ENCODE measurements at places on chromosomes 6 and 20.
A peak's percentile ranks its signal among the peaks of the same experiment; 100 is the strongest.

GRCh38 chr6:75206576-75207342 lies 906 bp upstream of the COL12A1 start:
- DNase-seq: no peak

GRCh38 chr6:156167625-156168071 lies 609.5 kb upstream of the ARID1B start:
- peak; percentile 4 for DNase-seq

DNA sequence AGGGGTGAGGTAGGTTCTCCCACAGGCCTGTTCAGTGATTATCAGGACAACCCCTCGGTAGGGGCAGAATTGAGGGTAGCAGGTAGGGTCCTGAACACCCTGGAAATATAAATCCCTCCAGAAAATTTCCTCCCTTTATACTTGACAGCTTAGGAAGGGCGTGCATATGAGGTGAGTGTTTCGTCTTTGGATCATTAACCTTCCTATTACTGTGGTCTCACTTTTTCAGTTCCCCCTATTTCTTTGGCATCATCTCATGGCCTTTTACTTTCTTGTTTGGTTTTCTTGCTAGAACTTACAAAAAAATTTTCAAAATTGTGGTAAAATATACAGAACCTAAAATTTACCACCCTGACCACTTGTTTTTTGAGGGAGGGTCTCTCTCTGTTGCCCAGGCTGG lies 18.7 kb upstream of the EPB41L1 start:
- no peak for DNase-seq

- DNase-seq: no peak
These were observed 13.6 kb upstream of the CALHM6 start for GRCh38 chr6:116447496-116448011.

- DNase-seq: no peak
These were observed 6.9 kb upstream of the ZBTB12 start for GRCh38 chr6:31908791-31909190.

DNA sequence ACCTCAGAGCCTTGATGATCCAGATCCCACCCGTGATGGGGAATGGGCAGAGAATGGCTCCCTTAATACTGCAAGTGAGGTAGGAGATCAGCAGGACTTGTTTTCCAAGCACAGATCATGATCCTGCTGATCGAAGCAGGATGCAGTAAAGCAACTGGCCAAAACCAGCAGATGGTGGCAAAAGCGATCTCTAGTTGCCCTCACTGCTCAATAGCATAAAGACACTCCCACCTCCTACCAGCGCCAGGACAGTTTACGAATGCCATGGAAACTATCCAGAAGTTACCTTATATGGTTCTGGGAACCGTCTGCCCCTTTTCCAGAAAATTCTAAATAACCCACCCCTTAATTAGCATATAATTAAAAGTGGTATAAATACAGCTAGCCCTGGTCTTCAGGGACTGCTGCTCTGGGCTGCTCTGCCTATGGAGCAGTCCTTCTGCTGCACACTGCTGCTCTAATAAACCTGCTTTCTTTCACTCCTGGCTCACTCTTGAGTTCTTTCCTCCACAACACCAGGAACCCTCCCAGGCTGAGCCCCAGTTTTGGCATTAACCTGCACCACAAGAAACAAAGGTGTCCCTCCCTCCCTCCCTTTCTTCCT lies 415.8 kb downstream of the PREX1 start:
- DNase-seq: no peak

DNA sequence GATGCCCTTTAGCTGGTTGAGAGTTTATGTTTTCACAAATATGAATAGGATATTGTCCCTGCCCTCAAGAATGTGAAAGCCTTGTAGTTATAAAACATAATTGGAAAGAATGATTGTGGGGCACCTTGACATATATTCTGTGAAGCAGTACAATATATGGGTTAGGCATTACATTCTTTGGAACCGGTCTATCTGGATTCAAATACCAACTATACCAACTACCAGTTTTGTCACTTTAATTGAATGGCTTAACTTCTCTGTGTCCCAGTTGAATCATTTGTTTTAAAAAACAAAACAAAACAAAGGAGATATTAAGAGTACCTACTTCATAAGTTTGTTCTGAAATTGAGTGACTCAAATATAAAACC lies 146.5 kb downstream of the TBC1D32 start:
- DNase-seq: no peak

- DNase-seq: no peak
These were observed 92.5 kb downstream of the TBXT start for GRCh38 chr6:166075186-166075585.

DNA sequence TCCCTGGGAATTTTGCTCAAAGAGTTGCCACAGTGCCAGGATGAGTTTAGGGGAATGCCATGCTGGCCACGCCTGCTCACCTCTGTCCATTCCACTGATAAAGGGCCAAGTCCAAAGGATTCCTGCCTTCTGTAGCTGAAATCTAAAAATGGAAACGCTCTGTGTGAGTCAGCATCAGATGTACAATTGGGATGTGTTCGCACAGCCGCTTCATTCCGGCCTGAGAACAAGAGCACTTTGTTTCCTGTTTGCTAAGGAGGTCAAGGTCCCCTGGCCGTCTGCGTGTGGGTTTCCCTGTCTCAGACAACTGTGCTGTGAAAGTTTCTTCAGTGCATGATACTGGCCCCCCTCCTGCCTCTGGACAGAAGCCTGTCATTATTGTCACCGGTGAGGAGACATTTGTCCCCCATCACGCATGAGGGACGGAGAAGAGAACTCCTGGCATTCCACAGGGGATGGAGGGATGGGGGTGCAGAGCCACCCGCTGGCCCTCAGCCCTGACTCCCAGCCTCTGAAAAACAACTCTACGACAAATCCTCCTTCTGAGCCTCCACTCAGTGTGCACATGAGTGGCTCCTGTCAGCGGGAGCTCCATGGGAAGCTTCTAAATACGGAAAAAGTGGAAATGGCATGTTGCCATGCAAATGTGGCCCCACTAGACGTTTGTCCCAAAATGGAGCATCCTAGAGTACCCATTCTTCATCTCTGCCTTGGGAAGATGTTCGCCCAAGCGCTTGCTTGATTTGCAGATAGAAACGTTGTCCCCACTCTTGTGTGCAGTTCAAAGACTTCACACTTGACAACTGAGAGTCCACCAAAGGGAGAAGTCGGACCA lies 143.5 kb upstream of the AFDN start:
- DNase-seq: no peak

- DNase-seq: no peak
These were observed 41.6 kb downstream of the KCNQ2 start for GRCh38 chr20:63430891-63431290.

DNA sequence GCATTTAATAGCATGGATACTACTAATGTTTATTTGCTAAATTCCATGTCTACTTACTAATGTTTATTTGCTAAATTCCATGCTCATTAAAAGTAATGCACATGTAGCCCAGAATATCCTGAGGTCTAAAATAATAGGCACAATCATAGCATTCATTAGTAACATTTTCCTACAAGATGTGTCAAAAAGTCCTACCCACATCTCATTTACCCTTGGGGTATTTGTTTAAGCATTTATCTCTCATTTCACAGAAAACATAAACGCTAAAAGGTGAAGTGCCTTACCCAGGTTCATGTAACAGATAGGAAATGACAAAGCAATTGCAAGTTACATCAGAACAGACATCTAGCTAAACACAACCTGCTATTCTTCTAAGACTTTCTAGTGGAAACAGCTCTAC lies 457.1 kb downstream of the HACE1 start:
- no peak for DNase-seq

DNA sequence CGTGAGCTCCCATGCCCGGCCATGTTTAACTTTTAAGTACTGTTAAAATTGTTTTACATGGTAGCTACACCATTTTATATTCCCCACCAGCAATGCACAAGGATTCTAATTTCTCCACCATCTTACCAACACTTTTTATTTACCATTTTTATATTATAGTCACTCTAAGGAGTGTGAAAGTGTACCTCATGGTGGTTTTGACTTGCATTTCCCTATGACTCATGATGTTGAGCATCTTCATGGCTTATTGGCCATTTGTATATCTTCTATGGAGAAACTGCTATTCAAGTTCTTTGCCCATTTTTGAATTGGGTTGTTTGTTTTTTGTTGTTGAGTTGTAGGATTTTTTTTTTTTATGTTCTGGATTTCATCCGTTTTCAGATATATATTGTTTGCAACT lies 15.6 kb upstream of the BPHL start:
- no peak for DNase-seq

GRCh38 chr6:148250975-148251685 lies 91.5 kb upstream of the SASH1 start:
- DNase-seq: peak; percentile 6

- no peak for DNase-seq
These were observed 8.8 kb upstream of the HMGA1 start for GRCh38 chr6:34227761-34228421.

DNA sequence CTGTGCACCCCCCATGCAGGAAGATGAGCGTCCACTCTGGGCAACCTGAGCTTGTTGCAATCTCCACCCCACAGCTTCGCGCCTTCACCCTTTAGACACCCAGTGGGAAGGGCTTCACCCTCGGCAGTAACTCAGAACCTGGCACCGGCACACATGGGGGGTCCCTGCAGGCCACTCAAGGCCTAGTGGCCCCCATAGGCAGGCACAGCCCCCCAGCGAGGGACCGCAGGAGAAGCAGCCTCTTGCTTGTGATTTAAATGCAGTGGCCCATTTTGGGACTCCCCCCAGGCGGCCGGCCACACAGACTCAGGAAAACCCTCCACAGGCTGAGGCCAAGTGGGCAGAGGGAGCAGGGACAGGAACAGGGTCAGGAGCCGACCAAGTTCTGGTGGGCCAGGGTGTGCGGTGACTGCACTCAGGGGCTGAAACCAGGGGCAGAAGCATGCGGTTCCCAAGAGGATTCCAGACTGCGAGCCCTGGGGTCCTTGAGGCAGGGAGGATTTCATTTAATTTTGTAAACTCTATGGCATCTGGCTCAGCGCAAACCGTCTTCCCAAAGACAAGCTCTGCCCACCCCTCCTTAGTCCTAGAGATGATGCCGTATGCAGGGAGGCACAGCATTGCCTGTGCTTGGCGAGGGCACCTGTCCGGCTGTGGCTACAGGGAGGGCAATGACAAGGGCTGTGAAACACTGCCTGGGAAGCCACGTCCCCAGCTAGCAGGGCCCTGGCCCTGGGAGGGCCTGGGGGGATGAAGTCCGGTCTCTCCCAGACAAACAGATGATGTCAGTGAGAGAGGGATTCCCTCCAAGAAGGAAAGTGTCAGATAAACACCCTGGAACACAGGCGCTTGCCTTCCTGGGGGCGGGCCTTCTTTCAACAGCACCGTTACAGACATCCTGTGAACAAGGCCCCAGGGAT lies 52.9 kb upstream of the GPR31 start:
- no peak for DNase-seq

- no peak for DNase-seq
These were observed 19.2 kb downstream of the ASF1A start for GRCh38 chr6:118913161-118913560.

DNA sequence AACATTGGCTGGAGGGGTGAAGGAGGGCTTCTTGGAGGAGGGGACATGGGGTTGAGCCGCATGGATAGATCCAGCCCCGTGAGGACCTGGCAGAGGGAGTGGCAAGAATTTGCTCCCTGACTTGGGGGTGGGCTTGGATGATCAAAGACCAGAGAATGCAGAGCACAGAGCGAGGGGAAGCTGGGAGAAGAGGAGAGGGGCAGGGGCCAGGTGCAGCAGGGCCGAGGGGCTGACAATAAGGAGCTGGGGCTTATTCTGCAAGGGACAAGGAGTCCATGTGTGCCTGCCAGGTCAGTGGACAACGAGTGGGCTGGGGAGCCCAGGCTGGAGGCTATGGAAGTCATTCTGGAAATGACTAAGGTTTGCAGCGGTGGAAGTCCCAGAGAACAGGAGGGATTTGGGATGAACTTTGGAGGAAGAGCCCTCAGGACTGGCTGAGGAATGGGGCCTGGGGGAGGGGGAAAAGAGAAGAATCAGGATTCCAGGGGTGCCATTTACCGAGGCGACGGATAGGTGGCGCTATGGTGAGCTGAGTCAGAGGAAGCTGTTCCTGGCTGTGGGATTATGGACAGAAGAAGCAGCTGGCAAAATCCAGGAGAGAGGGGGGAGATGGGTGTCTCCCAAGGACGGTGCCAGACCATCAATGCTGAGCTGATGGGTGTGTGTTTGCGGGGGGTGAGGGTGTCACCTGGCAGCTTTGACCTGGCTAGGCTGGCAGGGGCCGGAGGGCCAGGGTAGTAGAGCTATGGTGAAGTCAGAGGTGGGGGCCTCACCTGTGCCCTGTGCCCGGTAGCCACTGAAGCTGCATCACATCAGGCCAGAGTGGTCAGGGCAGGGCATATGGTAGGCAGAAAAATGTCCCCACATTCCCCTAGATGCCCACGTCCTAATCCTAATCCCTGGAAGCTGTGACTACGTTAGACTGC lies 7.8 kb downstream of the KCNG1 start:
- DNase-seq: no peak

GRCh38 chr6:6931071-6932025 lies 176.4 kb upstream of the RREB1 start:
- no peak for DNase-seq

DNA sequence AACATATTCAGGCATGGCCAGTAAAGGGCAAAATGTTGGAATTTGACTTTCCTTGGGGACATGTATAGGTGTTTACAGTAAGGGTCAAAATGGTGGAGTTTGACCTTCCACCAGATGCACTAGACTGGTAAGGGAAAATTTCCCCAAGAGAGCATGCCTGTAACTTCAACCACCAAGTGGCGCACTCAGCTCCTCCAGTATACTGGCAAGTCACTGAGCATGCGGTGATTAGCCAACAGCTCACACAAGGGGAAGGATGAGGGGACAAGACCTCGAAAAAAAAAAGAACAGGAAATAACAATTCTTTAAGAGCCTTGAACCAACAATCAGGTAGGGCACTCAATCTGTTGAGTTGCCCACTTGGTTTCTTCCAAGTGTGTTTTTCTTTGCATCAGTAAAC lies 140.9 kb downstream of the EYS start:
- no peak for DNase-seq

GRCh38 chr6:1561355-1561754 lies 48.4 kb upstream of the FOXC1 start:
- no peak for DNase-seq

DNA sequence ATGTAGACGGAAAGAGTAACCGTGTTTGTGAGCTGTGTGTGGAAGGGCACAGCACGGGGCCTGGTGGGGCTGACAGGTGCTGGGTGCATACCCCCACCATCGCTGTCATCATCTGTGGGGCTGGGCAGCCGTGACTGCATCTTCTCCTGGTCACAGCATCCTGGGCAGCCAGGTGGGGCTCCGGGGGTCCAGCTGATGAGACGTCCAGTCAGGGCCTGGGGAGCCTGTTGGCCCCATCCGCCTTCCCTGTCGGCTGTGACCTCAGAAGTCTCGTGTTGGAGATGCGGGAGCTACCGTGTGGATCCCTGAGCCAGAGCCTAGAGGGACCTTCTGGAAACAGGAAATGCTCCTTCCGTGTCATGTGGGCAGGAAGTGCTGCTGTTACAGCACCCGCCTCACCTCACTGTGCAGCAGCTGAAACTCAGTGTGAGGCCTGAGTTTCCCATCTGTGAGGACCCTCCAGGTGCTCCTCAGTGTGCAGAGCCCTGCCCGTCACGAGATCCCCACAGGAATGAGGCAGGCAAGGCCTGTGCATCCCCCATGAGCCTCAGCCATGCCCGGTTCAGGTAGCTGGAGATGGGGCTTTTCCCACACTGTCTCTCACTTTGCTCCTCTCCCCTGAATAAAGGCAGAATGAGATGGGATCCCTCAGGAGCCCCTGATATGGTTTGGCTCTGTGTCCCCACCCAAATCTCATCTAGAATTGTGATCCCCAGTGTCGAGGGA lies 108.7 kb downstream of the ERMARD start:
- DNase-seq: no peak

- DNase-seq: no peak
These were observed 121.4 kb upstream of the TRAF3IP2 start for GRCh38 chr6:111727041-111727440.

Measured in CD4-positive, alpha-beta T cell treated with Interleukin-17A for 1 hour (primary cell).